WERI-Rb-1 (cell line): ENCODE measurements at places on chromosomes 5 and 9.

- DNase-seq = no peak
Observed at GRCh38 chr9:33180526-33181184, 13.5 kb upstream of the B4GALT1 start.

DNA sequence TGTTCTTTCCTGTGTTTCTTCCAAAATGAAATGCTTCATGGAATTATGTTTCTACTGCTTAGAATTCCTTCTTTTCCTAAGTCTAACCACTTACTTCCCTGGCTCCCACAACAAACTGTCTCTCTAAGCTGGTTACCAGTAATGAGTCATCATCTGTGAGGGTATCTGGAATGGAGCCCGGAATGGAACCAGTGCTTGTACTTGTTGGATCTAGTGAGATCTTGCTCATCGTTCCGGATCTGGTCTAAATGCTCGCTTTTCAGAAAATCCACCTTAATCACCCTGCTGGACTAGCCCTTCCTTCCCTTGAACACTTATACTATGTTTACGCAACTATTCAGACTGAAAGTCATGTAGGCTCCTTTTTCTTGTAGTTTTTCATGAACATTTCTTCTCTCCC is 184.8 kb downstream of the PBX3 start:
- DNase-seq = no peak

- DNase-seq = no peak
Observed at GRCh38 chr9:12697719-12698118, 4.5 kb downstream of the TYRP1 start.

DNA sequence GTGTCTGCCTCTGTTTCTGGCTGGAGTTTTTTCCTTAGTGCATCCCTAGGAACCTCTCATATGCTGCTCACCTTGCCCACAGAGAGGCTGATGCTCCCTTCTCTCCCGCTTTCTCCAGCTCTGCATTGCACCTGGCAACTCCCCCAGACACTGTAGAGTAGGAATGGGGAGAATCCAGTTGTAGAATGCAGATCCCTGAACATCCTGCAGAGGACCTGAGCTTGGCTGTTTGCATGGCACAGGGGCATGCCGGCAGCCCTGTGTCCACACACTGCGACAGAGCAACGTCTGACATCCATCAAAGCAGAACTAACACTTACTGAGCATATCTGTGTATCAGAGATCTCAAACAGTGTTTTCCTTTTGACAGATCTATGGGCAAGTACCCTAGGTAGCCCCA is 19.9 kb downstream of the IDNK start:
- no peak for DNase-seq

DNA sequence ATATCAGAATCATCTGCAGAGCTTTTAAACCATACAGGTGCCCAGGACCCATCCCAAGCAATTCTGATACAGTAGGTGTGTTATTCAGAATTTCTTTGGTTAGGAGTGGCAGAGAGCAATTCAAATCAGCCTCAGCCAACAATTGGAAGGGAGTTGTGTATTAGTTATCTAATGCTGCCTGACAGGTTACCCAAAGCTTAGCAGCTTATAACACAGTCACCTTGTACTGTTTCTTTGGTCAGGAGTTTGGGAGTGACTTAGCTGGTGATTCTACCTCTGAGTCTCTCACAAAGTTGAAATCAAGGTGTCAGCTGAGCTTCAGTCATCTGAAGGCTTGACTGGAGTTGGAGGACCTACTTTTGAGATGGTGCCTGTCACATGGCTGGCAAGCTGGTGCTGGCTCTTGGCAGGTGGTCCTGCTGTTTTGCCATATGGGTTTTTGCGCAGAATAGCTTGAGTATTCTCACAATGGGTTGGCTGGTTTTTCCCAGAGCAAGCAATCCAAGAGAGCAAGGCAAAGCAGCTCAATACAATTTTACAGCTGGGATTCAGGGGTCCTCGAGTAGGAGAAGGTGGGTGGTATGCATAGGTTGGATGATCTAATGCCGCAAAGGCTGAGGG is 18.7 kb upstream of the CARNMT1 start:
- no peak for DNase-seq

- DNase-seq = no peak
Observed at GRCh38 chr5:9431496-9432258, 114.2 kb downstream of the SEMA5A start.

DNA sequence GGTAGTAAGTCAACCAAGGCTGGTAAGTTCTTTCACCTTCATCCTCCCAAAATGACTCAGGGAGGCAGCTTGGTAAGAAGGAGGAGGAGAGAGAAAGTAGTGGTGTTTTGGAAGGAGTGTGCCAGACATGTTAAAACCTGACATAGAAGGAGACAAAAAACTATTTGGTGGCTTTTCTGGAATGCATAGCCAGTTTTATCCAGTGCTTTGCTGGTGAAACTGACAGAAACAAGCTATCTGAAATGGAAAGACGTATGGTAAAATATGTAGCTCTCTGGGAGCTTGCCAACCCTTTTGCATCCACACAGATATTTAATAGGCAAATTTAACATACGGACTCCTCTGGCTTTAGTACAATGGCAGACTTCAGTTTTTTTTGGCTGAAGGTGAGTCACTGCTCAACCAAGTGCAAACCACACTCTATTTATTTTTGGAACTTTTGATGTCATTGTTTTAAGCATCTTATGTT is 45.4 kb downstream of the RAB14 start:
- no peak for DNase-seq

DNA sequence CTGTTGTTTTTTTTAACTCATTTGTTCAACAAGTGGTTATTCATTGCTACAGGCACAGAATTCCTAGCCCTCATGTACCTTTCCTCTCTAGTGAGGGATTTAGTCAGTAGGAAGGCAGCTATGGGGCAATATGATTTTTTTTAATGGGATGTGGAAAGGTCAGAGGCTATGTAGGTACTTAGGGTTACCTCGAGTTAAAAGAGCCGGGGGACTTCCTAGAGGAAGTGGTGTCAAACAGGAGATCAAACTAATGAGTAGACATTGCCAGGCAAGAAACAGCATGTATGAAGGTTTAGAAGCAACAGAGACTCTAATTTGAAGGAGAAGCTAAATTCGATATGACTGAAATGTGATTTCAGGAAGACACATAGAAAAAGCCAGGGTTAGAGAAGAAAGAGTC is 50.7 kb downstream of the ITGA2 start:
- no peak for DNase-seq

DNA sequence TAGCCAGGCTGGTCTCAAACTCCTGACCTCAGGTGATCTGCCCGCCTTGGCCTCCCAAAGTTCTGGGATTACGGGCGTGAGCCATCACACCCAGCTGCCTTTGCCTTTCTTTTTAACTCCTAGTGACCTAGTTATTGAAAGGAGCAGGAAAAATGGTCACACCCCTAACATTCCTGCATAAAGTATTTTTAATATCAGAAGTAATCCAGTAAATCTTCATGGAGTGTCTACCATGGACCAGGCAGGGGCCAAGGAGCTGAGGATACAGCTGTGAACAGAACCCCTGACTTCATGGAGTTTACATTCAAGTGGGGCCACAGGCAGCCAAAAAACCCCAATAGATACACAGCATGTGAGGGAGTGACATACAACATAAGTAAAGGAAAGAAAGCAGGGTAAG is 18.3 kb upstream of the F2RL1 start:
- DNase-seq = no peak

- DNase-seq = no peak
Observed at GRCh38 chr5:123659495-123659894, 147.5 kb downstream of the CSNK1G3 start.

- no peak for DNase-seq
Observed at GRCh38 chr5:42948961-42949347, 91.2 kb downstream of the ANXA2R start.

DNA sequence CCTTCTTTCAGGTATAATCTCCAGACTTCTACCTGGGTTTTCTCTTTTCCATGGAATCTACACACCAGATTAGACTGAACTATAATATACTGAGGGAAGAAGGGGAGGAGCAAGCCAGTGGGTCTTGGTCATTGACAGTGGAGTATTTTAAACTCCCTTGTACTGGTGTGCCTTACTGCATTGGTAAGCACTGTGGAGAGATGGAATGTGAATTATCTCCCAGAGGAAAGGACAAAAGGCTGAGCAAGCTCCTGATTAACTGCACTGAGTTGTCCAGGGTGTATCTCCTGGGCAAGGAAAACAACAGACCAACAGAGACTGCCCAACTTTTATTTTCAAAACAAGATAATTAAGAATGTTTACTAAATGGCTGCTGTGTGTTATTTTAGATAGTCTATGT is 29.8 kb upstream of the SLCO6A1 start:
- DNase-seq = no peak

DNA sequence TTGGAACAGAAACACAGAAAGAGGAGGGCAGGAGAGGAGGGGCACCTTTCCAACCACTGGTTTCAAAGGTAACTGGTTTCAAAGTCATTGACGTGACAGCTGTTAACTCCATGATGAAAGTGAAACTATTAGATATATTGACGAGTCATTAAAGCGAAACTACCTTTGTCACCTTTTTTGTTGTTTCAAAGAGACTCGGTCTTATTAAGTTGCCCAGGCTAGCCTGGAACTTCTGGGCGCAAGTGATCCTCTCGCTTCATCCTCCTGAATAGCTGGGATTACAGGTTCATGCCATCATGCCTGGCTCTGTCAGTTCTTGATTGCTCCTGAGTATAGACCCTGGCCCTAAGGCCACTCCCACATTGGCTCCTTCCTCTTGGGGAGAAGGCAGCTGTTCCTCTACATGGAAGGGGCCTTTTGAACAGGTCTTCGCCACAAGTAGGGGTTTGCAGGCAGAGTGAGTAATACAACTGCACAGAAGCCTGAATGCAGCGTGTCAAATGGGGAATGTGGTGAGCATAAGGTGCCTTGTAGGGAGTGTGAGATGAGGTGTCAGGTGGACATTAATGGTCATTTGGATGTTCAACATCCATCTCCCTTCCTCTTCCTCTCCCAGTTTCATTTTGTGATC is 3.4 kb upstream of the F12 start:
- no peak for DNase-seq

GRCh38 chr5:91283899-91284298 is 99.2 kb downstream of the ARRDC3 start:
- DNase-seq = no peak

GRCh38 chr9:5438301-5439162 is 807 bp upstream of the PLGRKT start:
- no peak for DNase-seq

- DNase-seq = no peak
Observed at GRCh38 chr9:75440914-75441313, 352.6 kb downstream of the OSTF1 start.

DNA sequence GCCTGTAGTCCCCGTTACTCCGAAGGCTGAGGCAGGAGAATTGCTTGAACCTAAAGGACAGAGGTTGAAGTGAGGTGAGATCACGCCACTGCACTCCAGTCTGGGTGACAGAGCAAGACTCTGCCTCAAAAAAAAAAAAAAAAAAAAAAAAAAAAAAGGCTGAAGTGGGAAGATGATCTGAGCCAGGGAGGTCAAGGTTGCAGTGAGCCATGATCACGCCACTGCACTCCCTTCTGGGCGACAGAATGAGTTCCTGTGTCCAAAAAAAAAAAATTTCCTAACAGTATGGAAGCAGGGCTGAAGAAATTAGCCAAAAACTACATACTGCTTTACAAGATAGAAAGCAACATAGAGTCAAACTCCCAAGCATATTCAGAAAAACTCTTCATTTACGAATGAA is 132.8 kb downstream of the CPLANE1 start:
- DNase-seq = no peak

DNA sequence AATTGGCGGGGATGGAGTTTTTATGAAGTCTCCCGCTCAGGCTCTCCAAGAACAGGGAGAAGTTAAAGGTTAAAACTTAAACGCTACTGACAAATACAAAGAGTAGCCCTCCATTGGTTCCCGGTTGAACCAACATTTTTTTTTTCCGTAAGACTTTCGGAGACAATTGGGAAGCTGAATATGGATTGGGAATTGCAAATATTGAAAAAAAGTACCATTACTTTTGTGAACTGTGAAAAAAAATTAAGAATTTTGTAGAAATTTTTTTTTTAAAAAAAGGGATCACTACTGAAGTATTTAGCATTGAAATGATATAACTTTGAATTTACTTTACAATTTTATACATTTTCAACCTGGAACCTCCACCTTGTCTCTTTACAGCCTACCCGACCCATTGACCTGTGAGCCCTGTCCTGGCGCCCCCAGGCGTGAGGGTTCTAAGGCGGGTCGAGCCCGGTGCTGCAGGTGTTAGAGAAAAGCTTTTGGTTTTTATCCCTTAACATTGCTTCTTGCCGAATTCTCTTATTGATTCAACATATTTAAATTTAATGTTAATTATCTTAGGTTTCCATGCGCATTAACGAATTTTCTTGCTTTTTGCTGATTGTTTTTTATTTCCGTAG is 448 bp upstream of the ZNF782 start:
- no peak for DNase-seq

DNA sequence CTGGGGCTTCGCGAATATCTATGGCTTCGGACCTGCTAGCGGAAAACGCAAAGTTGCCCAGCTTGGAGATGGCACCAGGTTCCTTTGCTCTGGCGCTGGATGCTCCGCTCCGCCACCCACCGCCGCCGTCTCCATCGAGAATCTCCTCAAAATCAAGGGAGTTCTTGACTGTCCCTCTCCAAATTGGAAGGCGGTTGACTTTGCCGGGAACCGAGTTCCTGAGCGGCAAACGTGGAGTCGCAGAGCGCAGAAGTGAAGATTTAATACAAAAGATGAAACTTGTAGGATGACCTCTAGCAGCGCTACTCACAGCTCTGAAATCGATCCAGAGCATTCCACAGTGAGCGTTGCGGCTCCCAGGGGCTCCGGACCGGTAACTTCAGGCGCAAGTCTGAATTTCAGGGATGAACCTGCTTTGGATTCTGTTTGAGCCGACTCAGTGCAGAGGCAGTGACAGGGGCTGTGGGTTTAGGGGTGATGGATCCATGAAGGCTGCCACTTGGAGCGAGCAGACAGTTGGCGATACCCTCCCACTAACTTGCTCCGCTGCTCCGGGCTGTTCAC is 1641.5 kb upstream of the C9orf72 start:
- peak; percentile 22 for DNase-seq

DNA sequence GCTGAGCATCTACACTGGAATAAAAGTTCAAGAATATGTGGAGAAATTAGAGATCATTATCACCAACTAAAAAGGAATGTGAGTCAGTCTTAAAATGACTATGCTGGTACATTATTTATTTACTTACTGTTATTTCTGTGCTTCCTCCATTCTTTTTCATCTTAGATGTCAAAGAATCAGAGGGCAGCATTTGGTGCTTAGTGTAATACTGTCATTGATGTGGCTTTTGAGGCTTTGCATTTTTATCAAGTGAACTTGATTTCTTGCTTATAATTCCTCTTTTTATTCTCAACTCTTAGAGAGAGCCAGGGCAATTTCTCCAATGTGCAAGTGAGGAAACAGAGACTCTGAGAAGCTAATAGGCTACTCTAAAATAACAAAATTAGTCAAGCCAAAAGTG is 163.7 kb upstream of the TRPC7 start:
- DNase-seq = no peak

- no peak for DNase-seq
Observed at GRCh38 chr9:12425878-12426864, 267.0 kb upstream of the TYRP1 start.

- peak; percentile 89 for DNase-seq
Observed at GRCh38 chr5:177554474-177555111, at the start of gene FAM193B. FAM193B (minus strand) TSS chr5:177554563; CDS start chr5:177554458, 105 bp downstream.

- no peak for DNase-seq
Observed at GRCh38 chr5:113693701-113694100, 180.2 kb downstream of the YTHDC2 start.
